Stimulated activated CD8-positive, alpha-beta memory T cell treated with anti-CD3 and anti-CD28 coated beads, Interleukin-15, amount 100 ng/mL, for 48 hours (primary cell): ENCODE measurements at places on chromosomes 13 and 19.
A peak's percentile ranks its signal among the peaks of the same experiment; 100 is the strongest.

DNA sequence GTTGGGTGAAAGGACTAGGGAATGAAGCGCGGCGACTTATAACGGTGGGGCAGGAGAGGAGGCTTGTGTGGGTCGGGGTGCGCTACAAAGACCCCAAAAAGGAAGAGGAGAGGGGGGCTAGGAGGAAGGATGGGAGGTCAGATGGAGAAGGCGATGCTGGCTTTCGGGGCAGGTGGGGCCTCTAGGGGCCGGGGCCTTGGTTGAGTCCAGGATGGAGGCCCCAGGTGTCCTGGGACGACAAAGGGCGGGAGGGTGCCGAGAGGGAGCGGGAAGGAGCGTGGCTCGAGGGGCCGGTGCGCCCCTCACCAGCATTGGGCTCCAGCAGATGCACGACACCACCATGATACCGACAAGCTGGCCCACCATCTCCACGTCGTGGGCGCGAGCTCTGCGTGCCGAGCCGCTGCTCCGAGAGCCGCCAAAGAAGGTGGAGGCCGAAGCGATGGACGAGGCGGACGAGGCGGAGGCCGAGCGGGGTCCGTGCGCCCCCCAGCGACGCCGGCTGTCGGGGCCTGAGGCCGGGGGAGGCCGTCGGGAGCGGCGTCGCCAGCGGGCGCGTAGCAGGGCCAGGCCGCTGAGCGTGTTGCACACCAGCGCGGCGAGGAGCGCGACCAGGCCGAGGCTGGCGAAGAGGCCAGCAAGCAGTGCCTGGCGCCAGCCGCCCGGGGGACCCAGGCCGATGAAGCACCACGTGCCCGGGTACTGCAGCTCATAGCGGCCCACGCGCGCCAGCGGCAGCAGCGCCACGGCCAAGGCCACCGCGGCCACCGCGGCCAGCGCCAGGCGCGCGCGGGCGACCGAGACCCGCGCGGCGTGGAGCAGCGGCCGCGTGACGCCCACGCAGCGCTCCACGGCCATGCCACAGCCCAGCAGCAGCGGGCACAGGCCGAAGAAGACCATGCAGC, 1.8 kb downstream of the PTGER1 start:
- no peak for DNase-seq

GRCh38 chr13:34772881-34773280, 169.2 kb upstream of the NBEA start:
- no peak for DNase-seq

GRCh38 chr13:113220141-113220598, 10.8 kb downstream of the CUL4A start:
- DNase-seq, result no peak

DNA sequence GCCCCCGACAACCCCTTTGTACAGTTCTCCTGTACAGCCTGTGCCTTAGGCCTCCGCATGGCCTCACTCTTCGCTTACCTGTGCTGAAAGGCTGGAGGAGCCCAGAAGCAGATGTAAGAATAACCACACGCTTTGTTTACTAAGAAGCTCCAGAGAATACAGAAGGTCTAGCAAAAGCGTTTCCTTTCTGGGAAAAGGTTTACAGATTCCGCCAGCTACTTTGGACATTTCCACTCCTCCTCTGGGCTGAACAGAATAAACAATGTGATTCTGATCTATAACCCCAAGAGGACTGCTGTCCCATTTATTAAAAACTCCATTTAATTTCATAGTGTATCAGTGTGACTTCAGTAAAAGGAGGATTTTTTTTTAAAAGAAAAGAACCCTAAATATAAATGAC, 339.2 kb downstream of the DNAJC15 start:
- DNase-seq, result no peak

DNA sequence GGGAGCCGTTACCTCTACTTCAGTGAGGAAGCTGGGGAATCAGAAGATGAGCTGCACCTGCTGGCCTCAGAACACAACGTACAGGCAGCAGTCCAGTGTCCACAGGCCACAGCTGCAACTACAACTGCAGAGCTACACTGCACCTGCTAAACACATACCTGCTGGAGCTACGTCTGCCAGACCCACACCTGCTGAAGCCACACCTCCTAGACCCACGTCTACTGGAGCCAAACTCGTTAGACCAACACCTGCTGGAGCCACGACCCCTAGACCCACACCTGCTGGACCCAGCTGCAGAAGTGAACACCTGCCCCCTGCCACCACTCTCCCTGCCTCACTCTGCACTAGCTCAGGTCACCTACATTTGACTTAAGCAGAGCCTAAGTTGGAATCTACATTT, 169.9 kb downstream of the USP12 start:
- no peak for DNase-seq

- DNase-seq, result no peak
Measured at GRCh38 chr19:690203-690602, 5.0 kb downstream of the PRSS57 start.

GRCh38 chr13:46749951-46750350, 47.0 kb downstream of the ESD start:
- no peak for DNase-seq

DNA sequence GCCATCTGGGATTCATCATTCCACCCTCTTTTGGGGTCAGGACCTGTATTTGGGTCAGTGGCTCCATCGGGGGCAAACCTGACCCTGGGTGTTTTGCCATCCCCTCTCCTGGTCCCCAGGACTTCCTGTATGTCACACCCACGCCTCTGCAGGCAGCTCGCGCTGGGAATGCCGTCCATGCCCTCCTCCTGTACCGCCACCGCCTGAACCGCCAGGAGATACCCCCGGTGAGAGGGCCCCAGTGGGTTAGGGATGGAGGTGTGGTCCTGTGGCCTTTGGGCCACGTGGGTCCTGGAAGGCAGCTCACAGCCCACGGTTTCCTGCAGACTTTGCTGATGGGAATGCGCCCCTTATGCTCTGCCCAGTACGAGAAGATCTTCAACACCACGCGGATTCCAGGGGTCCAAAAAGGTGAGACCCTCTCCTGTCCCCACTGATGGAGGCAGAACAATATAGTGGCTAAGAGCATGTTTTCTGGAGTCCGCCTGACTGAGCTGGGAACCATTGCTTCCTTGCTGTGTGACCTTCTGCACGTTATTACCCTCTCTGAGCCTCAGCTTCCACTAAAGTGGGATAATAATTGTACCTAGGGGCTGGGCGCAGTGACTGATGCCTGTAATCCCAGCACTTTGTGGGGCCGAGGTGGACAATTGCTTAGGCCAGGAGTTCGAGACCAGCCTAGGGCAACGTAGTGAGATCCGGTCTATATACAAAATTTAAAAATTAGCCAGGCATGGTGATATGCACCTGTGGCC, 14.1 kb downstream of the CPT1C start:
- no peak for DNase-seq

DNA sequence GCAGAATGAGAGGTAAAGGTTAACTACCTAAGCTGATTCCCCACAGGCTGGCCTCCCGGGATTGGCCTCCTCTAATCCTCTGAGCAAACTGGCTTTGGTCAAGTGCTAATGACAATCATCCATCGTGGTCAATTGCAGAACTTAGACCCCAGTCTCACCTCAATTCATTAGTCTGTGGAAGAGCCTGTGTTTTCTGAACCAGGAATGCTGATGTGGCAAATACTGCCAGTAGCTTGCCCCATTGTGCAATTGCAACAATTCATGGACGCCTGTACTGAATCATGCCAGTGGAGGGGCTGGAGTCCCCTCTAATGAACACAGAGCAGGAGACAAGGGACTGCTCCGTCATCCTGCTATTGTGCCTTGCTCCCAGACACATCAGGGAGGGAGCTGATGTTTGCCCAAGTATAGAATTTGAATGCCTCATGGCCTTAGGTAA, 1256.5 kb downstream of the EFNB2 start:
- DNase-seq, result no peak

DNA sequence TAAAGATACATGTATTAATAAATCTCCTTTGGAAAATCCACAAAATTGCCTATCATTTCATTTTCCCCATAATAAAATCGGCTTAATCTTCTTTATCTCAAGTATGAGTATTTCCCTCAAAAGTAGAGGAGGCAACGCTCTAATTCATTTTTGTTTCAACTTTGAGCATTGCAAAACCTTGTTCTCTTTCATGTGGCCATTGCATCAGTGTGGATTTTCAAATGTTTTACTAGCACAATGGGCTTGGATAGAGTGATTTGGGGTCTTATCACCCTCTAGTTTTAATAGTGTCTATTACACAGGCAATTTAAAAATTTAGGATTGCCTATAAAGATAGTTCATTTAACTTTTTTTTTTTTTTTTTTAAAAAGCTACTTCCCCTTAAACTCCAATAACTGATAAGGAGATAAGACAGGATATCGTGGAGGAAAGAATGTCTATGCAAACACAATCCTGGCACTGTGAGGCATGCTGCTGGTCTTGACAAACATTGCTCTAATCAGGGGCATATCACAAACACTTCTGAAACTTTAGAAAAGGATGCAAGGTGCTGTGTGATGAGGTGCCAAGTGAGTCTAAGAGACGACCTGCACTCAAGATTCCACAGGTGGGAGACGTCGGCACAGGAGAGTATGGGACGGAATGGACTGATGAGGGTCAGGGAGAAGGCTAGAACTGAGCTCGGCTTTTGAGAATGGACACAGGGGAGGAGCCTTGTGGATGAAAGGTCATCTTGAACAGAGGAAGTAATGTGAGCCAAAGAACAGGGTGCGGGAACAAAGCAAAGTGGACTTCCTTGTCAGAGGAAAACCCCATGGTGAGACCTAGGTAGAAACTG, 199.7 kb downstream of the IRS2 start:
- no peak for DNase-seq

- peak; percentile 76 for DNase-seq
Measured at GRCh38 chr19:40190891-40191835, at the start of gene MAP3K10. TSS of gene MAP3K10 (plus strand) at chr19:40191426. CDS start at chr19:40192032, 606 bp downstream.

GRCh38 chr13:27302643-27303262, 32.1 kb downstream of the RASL11A start:
- DNase-seq, result no peak

- DNase-seq, result no peak
Measured at GRCh38 chr19:11555246-11555645, 3.8 kb downstream of the ELOF1 start.

DNA sequence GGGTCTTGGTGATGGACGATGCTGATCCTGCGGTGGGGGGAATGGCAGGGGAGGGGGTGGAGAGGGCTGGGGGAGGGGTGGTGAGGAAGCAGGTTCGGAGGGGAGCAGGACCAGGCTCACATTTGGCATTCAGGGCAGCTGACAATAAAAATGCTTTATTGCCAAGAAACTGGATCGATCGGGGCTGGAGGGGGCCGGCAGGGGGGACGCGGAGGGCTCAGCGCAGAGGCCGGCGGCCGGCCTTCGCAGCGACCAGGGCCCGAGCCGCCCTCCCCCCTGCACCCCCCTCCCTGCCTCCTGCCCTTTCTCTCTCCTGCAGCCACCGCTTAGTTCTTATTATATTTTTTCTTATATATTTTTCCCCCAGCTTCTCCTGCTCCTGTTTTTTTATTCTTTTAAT, 18.1 kb upstream of the POU2F2 start:
- no peak for DNase-seq

DNA sequence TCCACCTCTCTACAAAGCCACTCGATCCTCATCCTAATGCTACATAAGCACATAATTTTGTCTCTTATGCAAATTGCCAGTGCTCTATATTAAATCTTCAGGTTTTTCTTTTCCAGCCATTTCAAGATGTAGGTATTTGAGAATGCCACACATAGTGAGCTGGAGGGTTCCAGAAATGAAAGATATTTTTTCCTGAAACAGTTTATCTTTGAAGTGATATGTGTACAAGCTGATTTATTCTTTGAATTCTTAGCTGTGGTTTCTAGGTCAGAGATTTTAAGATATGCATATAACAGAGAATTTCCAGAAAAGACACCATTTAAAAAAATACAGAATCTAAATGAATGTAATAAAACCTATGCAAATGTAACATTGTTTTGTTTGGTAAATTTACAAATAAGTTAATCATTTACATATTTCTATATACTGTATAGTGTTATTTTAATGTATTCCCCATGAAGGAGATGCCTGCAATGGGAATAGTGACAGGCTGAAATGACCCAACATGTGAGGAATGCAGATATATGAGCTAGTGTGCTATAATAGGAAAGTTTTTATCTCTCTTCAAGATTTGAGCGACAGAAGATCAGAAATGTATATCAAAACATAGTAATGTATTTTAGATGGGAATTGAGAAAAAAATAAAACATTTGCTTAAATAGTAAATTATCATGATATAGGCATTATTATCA, 570.2 kb downstream of the SLITRK1 start:
- DNase-seq, result no peak

DNA sequence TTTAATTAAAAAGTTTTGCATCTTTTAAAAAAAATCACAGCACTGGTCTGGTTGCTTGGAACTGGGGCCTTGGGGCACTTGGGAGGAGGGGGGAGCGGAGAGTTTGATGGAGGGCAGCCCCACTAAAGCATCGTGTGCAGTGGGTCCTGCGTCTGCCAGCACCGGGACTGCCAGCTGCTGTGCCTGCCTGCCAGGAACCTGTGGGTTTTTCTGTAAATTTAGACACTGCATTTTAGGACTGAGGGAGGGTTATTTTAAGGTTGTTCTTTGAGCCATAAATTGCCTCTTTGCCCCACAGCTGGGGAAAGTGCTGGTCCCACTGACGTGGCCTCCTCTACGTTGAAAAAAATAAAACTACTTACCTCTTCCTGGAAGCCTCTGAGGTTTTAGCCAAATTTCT, 2.9 kb downstream of the KLF2 start:
- no peak for DNase-seq

GRCh38 chr13:101382086-101382485, 34.2 kb downstream of the NALCN start:
- DNase-seq, result no peak

GRCh38 chr13:92836171-92836570, 390.4 kb upstream of the GPC6 start:
- no peak for DNase-seq

DNA sequence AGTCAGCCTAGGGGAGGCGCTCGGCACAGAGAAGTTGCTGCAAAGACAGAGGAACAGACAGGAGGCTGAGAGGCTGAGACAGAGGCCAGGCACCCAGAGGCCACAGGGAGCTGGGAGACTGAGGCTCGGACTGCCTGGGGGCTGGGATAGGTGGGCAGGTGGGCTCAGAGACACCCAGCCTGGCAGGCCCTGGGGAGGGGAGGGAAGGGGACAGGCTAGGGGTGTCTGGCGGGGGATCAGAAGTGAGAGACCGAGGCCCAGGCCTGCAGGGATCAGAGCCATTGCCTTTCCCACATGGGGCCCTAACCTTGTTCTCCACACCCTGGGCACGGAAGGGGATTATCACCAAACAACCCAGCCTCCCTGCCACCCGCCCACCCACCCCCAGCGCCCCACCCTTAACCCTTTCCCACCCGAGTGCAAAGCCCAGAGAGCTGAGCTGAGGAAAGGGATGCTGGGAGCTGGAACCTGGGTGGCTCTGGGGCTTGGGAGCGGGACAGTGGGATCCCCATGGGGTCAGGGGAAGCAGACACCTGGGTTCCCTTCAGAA, 1.3 kb downstream of the NTN5 start:
- no peak for DNase-seq

- DNase-seq, result peak; percentile 36
Measured at GRCh38 chr19:58519087-58519354, 589 bp downstream of the ZBTB45 start.

DNA sequence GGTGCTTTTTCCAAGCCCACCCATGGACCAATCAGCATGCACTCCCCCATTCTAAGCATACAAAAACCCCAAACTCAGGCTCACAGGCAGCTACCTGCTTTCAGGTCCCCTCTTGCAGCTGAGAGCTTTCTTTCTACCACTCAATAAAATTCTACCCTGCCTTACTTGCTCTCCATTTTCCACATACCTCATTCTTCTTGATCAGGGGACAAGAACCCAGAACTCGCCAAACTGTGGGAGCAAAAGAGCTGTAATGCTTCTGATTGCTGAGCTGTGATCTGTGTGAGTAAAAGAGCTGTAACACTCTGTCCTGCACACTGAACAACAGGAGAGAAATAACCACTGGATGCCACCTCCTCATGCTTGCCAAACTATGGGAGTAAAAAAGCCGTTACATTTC, 972.1 kb downstream of the SLITRK5 start:
- DNase-seq, result no peak
